ENCODE measurements at places on chromosomes 16 and 17.

GRCh38 chr17:50421308-50422051, 4.5 kb upstream of the ACSF2 start:
- no peak for DNase-seq

- DNase-seq = no peak
Measured at GRCh38 chr17:35129154-35129972, 7.9 kb downstream of the FNDC8 start.

GRCh38 chr16:10896165-10896564, 19.2 kb downstream of the CIITA start:
- no peak for DNase-seq

- DNase-seq = no peak
Measured at GRCh38 chr16:67542464-67542863, 13.8 kb downstream of the RIPOR1 start.

DNA sequence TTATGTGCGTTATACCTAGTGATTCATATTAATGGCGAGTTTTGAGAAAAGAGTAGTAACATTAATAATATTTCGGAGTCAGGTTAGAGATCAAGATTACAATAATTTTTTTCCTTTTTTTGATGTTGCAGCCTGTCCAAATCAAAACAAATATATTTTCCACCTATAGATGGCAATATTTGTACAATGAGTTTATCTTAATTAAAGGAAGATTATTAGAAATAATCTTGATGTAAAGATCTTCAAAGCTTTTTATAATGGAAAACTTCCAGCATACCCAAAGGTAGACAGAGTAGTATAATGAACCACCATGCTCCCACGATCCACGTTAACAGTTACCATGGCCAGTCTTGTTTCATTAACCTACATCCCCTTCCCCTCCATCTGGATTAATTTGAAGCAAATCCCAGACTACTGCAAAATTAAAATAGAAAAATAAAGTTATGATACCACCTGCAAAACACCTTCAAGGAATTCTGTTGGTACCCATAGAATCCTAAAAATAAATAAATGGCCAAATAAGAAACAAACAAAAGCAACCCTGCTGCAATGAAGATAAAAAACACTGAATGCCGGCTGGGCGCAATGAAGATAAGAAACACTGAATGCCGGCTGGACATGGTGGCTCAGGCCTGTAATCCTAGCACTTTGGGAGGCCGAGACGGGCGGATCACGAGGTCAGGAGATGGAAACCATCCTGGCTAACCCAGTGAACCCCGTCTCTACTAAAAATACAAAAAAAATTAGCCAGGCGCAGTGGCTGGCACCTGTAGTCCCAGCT, 46.5 kb upstream of the GINS3 start:
- no peak for DNase-seq

DNA sequence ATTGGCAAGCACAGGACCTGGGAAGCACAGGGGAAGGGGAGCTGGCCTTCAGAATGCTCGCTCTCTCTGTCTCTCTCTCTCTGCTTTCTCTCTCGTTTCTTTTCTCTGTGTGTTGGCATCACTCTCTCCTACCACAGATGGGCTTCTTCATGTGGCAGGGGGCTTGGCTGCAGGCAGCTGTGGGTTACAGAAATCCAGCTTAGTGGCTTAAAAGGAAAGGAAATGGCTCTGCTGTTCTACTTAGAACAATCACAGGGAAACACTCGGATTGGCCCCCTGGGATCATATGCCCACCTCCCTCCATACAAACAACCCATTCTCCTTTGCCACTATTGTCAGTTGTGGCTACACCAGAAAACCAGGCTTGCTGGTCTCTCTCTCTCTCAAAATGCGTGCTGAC, 20.4 kb downstream of the TBX2 start:
- DNase-seq = no peak

GRCh38 chr17:69223809-69224208, 4.8 kb downstream of the ABCA10 start:
- no peak for DNase-seq

DNA sequence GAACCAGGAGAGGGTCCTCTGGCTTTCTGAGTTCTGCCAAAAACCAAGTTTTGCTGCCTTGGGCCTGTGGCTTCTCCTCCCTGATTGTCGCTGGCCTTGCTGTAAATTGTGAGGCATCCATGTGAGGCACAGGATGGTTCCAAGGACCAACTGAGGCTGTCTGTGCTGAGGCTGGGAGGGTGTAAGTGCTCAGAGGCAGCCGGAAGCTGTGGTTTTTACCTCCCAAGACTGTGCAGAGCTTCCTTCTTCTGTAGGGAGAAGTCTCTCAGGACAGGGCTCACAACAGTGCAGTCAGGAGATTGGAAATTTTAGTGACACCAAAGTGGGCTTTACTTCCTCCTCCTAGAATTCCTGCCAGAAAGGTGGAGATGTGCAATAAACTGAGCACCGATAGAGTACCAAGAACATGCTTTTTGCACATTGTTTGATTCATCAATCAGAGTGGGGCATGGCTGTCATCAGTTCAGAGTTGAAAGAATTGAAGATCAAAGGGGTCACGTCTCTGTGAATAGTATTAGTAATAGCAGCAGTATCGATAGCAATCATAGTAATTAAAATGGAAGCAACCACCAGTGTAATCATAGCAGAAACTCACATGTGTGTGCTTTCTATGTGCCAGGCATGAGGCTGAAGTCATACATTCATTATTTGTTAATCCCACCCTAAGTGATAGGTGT, 467.1 kb downstream of the WWOX start:
- no peak for DNase-seq

- no peak for DNase-seq
Measured at GRCh38 chr17:58621174-58621573, 70.7 kb downstream of the TEX14 start.

- no peak for DNase-seq
Measured at GRCh38 chr16:62137996-62138395, 101.8 kb upstream of the CDH8 start.

- DNase-seq = no peak
Measured at GRCh38 chr17:80987941-80988461, 3.6 kb upstream of the CHMP6 start.

GRCh38 chr17:67139289-67139688, 94.9 kb downstream of the CACNG1 start:
- no peak for DNase-seq

GRCh38 chr17:43840814-43841213, 6.2 kb upstream of the CD300LG start:
- no peak for DNase-seq

GRCh38 chr17:74431568-74432423, at the start of gene GPRC5C:
GPRC5C (plus strand) TSS chr17:74432088; CDS start chr17:74439777, 7,689 bp downstream.
- no peak for DNase-seq

DNA sequence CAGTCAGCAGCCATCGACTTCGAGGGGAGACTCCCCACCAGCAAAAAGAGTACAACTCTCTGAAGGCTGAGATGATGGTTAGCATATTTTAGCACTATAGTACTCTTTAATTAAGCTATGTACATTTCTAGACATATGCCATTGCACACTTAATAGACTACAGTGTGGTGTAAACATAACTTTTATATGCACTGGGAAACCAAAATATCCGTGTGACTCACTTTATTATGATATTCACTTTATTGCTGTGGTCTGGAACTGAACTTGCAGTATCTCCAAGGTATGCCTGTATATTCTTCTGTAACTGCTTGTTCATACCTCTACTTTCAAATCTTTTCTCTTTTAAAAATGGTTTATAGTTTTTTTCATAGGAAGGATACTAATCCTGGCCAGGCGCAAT, 11.0 kb upstream of the NXPH3 start:
- no peak for DNase-seq

DNA sequence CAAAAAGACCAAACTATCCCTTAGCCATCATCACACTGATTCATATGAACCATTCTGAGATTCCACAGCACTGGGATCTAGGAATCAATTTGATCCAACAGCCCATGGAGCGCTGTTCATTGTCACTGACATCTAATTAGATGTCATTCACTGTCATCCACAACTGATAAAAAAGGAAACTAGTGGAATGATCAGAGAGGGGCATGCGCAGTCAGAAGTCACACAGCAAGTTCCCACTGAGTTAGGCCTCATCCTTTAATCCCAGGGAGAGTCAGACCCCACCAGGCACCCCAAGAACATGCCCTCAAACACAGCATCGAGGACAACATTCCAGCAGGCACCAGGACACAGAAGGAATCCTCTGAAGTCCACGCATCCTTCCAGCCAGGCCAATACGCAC, 88.5 kb downstream of the ZNF423 start:
- DNase-seq = no peak

- DNase-seq = no peak
Measured at GRCh38 chr17:38568845-38569510, 36.8 kb downstream of the SRCIN1 start.

DNA sequence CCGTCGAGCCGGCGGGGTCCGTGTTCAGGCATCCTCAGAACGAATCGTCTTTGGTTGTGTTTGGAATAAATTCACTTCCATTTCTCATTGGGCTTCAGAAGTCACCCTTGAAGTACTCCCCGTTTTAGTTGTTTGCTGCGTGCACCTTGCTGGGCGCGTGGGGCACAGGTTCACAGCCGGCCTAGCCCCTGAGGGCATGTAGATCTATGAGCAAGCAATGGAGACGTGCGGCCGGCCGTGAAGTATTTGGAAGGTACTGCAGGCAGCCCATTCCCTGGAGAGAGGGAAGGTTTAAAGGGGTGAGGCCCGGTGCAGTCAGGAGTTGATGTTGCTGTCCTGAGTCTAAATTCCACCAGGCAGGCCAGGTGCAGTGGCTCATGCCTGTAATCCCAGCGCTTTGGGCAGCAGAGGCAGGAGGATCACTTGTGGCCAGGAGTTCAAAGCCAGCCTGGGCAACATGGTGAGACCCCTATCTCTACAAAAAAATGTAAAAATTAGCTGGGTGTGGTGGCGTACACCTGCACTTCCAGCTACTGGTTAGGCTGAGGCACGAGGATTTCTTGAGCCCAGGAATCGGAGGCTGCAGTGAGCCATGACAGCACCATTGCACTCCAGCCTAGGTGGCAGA, 714 bp downstream of the ACSF3 start:
- DNase-seq = no peak

- no peak for DNase-seq
Measured at GRCh38 chr16:20873331-20873730, 26.8 kb downstream of the DCUN1D3 start.

DNA sequence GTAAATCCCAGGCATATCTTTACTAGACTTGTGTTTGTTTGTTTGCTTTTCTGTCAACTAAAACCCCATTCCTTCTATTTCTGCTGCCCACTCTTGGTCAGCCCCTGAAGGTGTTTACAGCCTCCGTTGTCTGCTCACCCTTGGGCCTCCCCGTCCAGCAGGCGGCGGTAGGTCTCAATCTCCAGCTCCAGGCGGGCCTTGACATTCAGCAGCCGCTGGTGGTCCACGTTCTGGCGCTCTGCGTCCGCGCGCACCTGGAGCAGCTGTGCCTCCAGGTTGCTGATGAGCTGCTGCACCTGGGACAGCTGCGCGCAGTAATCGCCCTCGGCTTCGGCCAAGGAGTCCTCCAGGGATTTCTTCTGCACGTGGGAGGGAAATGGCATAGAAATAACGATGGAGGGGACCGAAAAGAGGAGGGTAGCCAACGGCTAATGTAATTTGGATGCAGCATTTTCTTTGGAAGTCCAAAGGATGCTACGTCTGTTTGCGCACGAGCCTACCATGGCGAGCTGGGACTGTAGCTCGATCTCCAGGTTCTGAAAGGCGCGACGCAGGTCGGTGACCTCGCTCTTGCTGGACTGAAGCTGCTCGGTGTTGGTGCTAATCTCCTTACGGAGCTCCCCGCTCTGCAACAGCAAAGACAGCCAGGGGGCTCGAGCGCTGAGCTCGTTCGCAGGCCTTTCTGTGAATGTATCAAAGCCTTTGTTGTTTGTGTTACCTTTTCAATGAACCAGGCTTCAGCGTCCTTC, 3.9 kb downstream of the KRT12 start:
- DNase-seq = peak; percentile 8

DNA sequence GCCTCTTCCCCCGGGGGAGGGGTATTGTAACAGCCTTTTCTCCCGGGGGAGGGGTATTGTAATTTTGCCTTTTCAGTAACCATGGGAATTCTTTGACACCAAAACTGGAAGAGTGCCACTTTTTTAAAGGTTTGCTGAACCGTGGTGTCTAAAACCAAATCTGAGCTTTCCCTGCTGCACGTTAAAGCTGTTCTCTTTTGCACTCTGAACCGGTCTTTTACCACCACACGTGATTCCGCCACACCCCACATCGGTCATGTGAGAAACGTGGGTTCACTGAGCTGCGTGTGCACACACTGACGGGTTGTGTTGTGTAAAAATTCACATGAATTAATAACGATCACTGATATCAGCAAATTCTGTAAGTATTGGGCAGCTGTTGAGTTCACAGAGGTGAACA, 9.2 kb upstream of the ACSF3 start:
- no peak for DNase-seq

DNA sequence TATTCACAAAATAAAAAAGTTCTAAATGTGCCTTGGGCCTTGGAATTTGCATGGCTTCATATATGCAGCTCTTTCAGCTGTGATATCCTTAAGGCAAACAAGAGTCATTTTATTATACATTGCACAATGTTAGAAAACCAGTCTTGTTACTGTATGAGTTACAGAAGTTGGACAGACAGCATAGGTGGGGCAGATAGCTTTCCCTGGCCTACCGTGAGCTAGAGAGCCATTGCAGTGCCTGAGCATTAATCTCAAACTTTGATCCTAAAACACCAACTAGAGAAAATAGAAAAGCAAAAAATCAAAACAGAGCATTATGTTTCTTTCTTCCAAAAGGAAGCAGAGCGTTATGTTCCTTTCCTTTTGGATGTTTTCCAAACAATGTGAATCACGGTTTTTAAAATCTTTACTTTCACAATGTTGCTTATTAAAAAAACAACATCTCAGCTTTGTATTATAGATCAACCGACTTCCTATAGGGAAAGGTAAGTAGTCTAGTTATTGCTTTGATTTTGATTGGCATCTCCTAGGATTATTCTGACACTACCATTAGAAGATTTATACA, 32.2 kb downstream of the ARHGAP44 start:
- DNase-seq = no peak

DNA sequence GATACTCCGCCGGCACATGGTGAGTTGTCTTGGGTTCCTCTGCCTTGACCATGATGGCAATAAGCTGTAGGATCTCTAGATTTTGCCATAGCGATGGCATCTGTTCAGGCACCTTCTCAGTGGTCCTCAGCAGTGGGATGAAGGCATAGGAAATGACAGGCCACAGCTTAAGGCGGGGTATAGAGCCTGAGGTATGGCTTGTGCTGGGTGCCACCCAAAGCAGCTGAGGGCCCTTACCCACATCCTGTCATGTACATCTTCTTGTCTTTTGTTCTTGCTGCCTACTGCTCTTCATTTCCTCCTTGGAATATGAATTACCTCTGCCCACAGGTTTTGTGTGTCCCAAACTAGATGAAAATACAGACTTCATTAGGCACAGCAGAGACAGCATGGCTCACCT, 29.5 kb downstream of the KAT7 start:
- no peak for DNase-seq
